HCT116 (cell line): ENCODE measurements at places on chromosomes 16 and 17. TPM values are rescaled to one million over a fixed set of nuclear protein-coding genes. Genes with fewer than 3 reads are reported as not detected.
A peak's percentile ranks its signal among the peaks of the same experiment; 100 is the strongest.

DNA sequence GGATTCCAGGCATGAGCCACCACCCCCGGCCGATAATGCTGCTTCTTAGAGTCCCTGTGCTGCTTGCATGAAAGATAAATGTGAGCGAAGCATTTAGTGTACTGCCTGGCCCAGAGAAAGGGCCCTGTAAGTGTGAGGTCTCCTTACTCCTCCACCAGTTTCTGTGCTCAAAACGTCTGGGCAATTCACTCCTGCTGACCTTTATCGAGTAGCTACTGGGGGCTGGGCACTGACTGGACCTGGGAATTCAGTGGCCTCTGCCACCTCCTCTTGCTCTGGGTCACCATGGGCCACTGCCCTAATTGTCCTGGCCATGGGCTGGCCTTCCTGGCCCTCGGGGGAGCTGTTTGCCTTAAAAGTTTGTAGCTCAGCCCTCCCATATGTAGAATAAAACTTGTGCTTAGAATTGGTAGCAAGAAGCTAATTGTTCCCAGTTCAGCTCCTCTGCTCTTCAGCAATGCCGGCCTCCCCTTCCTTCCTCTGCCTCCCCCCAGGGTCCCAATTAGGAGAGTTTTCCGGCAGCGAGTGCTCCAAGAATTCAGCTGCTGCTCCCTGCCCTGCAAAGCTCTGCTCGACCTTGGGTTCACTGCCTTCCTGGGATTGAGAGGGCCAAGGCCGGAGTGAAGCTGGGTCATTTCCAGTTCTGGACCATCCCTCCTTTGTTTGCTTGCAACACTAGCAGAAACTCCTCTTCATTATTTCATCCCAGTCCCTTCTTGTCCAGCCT, 98.9 kb upstream of the CDC42EP4 start:
- no peak for DNase-seq

DNA sequence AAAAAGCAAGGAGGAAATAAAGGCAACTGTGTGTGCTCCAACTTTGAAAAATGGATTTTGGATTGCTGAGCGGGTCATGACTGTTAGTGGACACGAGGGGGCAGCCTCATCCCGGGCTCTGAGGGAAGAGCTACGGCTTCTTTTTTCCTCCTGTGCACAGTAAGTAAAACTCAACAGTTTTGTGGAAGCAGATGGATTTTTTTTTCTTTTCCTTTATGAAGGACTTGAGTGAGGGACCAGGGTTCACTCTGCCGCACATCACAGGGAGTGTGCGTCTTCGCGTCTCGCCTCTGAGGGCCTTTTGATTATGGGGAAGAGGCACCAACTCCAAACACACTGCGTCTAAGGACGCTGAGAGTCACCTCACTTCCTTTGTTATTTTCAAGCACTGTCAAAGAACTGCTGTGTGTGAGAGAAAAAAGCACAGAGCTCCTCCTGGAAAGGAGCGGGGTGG, 80.3 kb upstream of the GOT2 start:
- DNase-seq: peak; percentile 7

DNA sequence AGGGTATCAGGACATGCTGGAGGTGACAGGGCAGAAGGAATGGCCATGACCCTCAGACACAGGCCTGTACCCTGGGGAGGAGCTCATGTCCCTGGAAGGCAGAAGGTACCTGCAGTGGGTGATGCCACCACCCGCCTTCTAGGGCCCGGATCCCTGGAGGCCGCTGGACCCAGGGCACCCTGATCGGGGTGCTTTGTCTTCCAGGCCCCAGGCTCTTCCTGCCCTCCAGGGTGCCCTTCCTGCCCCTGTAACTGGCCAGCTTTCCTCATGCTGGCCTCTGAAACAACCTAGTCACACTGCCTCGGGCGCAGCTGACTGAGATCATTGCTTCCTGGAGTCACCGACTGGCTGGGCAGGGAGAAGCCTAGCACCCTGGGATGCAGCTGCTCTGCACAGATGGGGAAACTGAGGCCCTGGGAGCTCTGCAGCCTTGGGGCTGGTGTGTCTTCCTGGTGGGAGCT, 5.8 kb downstream of the ADCY7 start:
- no peak for DNase-seq

The CYTH1 gene
- 34.3 TPM for total RNA-seq
